ENCODE measurements at places on chromosomes 6 and 20. TPM values are rescaled to one million over a fixed set of nuclear protein-coding genes. Genes with fewer than 3 reads are reported as not detected.
A peak's percentile ranks its signal among the peaks of the same experiment; 100 is the strongest.

DNA sequence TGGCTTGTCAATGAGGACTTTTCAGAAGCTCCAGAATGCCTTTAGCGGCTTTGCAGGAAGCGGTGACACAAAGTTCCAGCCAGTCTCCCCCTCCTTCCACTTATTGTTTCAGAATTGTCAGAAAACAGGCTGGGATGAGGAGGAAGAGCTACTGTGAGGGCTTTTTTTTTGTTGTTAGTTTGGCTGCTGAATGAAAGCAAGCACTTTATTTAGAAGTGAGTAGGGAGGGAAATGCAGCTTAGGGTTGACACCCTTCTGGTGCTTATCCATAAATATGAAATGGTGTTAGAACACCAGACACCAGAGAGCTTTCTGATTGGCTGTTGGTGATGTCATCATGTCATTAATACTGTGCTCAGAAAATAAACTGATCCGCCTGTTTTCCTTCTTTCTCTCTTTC, 251.5 kb downstream of the SOX4 start:
- no peak overlapping the region for H3K27ac ChIP-seq
- H3K36me3 ChIP-seq: no peaks in the 10 kb centered on the region
- no peaks in the 10 kb centered on the region for H3K27me3 ChIP-seq

GRCh38 chr6:24686946-24687345, 20.1 kb downstream of the ACOT13 start:
- no peak overlapping the region for H3K4me3 ChIP-seq
- no peaks in the 10 kb centered on the region for H3K4me1 ChIP-seq
- no peaks in the 10 kb centered on the region for H3K36me3 ChIP-seq
- no peak for DNase-seq
- H3K27ac ChIP-seq: no peak overlapping the region

GRCh38 chr6:90294614-90294988, 2.0 kb downstream of the BACH2 start:
- H3K27ac ChIP-seq: peak overlapping the region; percentile 84
- no peaks in the 10 kb centered on the region for H3K36me3 ChIP-seq
- H3K4me3 ChIP-seq: peak overlapping the region; percentile 96
- DNase-seq: no peak

DNA sequence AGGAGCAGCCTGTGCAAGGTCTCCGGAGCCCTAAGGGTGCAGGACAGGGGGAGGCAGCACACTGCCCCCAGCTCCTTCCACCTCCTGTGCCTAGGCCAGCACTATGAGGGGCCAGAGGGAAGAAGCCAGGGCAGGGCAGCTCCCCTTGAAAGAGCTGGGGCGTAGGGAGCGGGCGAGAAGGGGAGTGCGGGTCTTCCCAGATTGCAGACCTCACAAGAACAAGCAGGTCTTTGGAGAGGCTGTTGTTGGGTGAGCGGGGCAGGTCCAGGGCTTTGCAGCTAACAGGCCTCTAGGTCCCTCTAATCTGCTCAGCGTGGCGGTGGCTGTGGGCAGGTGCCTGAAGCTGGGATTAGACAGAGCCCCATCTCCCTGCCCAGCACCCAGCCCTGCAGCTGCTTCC, 22.4 kb upstream of the CST1 start:
- no peaks in the 10 kb centered on the region for H3K36me3 ChIP-seq
- no peaks in the 10 kb centered on the region for H3K27me3 ChIP-seq
- H3K4me1 ChIP-seq: no peaks in the 10 kb centered on the region
- no peak for DNase-seq

- H3K27ac ChIP-seq: no peak overlapping the region
- H3K4me1 ChIP-seq: peaks cover 10% of the 10 kb centered on the region
- H3K4me3 ChIP-seq: no peak overlapping the region
- H3K36me3 ChIP-seq: no peaks in the 10 kb centered on the region
Observed at GRCh38 chr6:119443993-119444641, 94.6 kb upstream of the MAN1A1 start.

GRCh38 chr6:119243657-119244056, 105.9 kb downstream of the MAN1A1 start:
- H3K36me3 ChIP-seq: no peaks in the 10 kb centered on the region
- no peak overlapping the region for H3K4me3 ChIP-seq
- peaks cover 8% of the 10 kb centered on the region for H3K4me1 ChIP-seq
- DNase-seq: no peak

Gene KIF25
- polyA plus RNA-seq: not detected

Measured in hepatocyte (in vitro differentiated cells).